ENCODE measurements at places on chromosomes 11 and 22. TPM values are rescaled to one million over a fixed set of nuclear protein-coding genes. Genes with fewer than 3 reads are reported as not detected.

- no peak for DNase-seq
These were observed 170.8 kb upstream of the CADM1 start for GRCh38 chr11:115674937-115675544.

DNA sequence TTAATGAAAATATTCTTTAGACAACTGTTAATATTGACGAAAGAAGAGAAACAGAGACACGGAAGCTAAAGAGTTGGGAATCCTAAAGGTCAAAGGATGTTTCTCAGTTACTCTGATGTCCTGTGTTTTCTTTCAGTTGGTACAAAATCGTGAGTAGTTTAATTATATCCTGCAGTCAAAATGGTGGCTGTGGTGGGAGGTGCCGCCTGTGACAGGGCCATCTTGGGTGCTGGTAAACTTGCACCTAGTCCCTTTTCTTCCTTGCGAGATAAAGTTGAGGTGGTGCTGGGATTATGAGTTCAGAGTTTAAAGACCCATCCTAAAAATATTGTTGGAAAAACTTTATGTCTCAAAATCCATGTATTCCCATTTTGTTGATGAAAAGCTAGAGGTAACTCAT, 2.2 kb downstream of the CECR2 start:
- DNase-seq = no peak

- DNase-seq = no peak
These were observed 7.7 kb downstream of the IL2RB start for GRCh38 chr22:37141971-37142370.

DNA sequence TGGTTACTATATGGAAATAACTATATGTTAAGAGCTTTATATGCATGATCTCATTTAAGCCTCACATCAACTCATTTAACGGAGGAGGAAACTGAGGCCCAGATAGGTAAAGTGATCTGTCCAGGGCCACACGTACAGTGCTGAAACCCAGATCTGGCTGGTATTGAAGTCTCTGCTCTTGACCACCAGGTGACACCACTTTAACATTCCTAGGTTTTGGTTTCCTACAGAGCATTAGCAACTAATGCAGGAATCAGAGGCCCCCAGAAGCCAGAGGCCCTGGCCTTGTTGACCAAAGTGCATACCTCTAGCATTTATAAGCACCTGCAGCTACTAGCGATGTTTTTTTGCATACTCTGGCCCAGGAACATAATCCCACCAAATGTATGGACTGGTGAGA, 12.9 kb upstream of the LIMK2 start:
- DNase-seq = no peak

DDIAS gene
- 0.11 TPM for total RNA-seq

JAML gene
- not detected for total RNA-seq

TRIM44 gene
- total RNA-seq = 6.1 TPM

CYB5R2 gene
- total RNA-seq = 35.8 TPM
